GM04503 (cell line): ENCODE measurements at places on chromosomes 1 and 21.

DNA sequence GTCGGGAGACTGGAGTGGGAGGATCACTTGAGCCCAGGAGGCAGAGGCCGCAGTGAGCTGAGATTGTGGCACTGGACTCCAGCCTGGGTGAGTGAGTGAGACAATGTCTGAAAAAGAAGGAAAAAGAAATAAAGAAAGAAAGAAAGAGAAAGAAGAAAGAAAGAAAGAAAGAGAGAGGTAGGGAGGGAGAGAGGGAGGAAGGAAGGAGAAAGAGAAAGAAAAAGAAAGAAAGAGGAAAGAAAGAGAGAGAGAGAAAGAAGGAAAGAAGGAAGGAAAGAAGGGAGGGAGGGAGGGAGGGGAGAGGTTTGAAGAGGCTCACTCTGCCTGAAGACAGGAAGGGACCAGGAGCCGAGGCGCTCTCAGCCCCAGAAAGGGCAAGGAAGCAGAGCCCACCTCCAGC lies 4.8 kb upstream of the TCP10L start:
- no peak for DNase-seq

GRCh38 chr1:32767156-32767555 lies 50.0 kb downstream of the YARS1 start:
- no peak for DNase-seq

DNA sequence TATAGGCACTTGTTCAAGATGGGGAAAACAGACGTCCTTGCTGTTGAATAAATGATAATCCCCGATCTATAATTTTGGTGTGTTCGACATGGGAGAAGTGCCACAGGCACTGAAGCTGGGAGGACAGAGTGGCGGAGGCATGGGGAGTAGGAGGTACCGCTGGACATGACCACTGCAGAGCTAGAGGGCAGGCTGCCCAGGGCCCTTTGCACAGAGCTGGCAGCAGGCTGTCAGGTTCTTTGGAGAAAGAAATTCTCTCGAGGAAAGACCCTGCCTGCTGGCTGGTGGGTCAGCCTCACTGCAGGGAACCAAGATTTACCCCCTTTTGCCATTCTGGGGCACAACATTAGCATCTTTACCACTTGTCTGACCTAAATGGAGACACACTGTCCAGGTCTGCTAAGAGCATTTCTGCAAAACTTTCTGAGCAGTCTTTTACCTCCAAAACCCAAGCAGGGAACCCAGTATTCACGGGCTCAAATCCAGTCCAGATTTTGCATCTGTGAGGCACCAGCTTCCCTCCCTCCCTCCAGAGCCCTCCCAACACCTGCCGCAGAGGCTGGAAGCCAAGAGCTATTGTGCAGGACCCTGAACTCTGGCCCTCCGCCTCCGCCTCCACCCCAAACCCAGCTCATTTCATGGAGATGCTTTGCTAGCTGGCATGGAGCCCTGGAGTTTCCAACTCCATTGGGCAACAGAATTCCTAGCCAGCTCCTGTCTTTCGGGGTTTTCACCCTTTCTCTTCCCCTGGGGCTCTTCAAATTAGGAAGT lies 142.3 kb downstream of the PLXNA2 start:
- no peak for DNase-seq

- peak; percentile 82 for DNase-seq
These were observed 42.0 kb upstream of the UBE2U start for GRCh38 chr1:64161357-64161941.

- DNase-seq = no peak
These were observed 205.0 kb downstream of the GPR52 start for GRCh38 chr1:174652569-174653280.
